Renal pelvis (tissue), 12 donors: ENCODE measurements at places on chromosomes 12 and 14. TPM values are rescaled to one million over a fixed set of nuclear protein-coding genes. Genes with fewer than 3 reads are reported as not detected.

The GPR132 gene
- 0.35 TPM for polyA plus RNA-seq

The TPPP2 gene
- polyA plus RNA-seq: 4.0 TPM

The FAM222A gene
- polyA plus RNA-seq: 8.3 TPM

The FBXW8 gene
- 25.6 TPM for polyA plus RNA-seq

The JPH4 gene
- polyA plus RNA-seq: 13.5 TPM

The CLEC4C gene
- not detected for polyA plus RNA-seq

The PLEKHA5 gene
- polyA plus RNA-seq: 101 TPM

The MMP14 gene
- 123 TPM for polyA plus RNA-seq

The PLEKHG7 gene
- polyA plus RNA-seq: 1.3 TPM

The NR4A1 gene
- polyA plus RNA-seq: 9.5 TPM

The PLEKHG3 gene
- 92.1 TPM for polyA plus RNA-seq

The TSPAN31 gene
- polyA plus RNA-seq: 81.2 TPM

The PTHLH gene
- polyA plus RNA-seq: 1.4 TPM

The LRTM2 gene
- 0.75 TPM for polyA plus RNA-seq

The GUCY2C gene
- 0.34 TPM for polyA plus RNA-seq

The NGB gene
- polyA plus RNA-seq: not detected

The HCAR2 gene
- polyA plus RNA-seq: 0.40 TPM

The MMP19 gene
- polyA plus RNA-seq: 0.77 TPM

The TGM1 gene
- polyA plus RNA-seq: 4.2 TPM
